ENCODE measurements at places on chromosomes 3 and 15.

DNA sequence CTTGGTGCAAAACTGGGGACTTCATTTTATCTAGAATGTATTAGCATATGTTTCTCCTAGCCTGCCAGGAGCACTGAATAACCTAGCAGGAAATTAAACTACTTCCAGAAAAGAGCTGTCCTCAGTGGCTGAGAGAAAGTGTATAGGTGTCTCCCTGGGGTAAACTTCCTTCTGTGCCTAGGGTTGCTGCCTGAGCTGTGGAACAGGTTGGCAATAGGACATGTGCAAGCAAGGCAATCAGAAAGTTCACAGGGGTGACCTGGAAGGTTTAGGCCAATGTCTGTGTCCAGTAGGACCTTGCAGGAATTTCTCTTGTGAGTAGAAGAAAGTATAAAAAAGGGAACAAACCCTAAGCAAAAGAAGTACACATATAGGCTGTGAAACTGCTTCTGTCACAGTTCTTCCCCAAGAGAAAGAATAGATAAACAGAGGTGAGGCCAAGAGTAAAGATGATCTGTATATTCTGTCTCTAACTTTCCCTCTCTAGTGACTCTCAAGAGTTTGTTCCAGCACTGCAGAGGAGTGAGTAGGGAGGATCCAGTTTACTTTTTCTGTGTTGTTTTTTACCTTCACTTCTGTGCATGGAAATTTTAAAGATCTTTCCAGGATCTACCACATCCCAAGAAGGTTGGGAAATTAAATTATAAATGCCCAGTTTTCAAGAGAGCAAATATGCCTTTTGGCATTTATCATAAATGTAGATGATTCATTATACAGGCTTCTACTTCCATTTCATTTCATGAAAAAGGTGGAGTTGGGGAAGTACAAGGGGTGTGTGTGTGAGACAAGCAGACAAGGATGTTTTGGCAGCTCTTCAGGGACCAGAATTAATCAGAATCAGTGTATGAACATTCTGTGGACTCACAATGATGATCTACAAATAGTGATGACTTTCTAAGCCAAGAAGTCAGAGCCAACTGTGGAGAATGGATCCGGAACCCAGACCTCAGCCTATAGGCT is 155.2 kb downstream of the RBPMS2 start:
- peak; percentile 20 for DNase-seq

- DNase-seq: no peak
These were observed 495 bp upstream of the COL7A1 start for GRCh38 chr3:48595526-48596121.

GRCh38 chr3:144629381-144629780 is 657.8 kb downstream of the DIPK2A start:
- no peak for DNase-seq

- DNase-seq: no peak
These were observed 139.7 kb upstream of the CPNE4 start for GRCh38 chr3:132174500-132174899.

DNA sequence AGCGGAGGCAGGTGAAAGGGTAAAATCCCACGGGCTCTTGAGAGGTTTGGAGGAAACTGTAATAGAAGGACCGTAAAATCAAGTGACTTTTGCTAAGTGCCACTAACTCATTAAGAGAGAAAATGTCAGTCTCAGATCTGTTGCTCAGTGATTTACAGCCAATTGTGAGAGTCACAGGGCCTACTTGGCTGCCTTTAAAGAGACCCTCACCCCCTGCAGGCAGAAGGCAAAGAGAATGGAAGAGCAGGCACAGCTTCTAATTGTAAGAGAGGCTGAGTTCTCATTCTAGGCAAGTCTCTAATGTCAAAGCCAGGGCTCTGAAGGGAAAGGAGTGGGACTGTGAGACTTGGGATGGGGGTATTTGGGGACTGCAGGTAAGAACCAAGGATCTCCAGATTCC is 9.3 kb upstream of the SYNM start:
- DNase-seq: no peak

Measured in GM12865 (cell line).